ENCODE measurements at places on chromosomes 16 and 17.

- no peak for DNase-seq
These were observed 50.6 kb downstream of the NTN1 start for GRCh38 chr17:9071811-9072498.

DNA sequence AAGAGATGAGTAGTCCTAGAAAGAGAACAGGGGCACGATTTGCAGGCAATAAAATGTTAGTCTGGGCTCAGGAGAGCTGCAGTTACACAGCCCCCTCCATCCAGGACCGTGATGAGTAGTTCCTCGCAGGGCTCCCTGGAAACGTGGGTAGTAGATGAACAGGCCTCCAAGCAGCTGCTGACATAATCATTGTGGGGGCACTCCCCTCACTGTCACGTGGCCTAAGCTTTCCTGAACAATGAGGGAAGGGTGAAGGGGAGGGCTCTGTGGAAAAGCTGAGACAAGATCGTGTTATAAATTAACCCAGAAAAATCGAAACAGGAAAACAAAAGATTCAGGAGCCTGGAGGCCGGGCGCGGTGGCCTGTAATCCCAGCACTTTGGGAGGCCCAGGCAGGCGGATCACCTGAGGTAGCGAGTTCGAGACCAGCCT, 1.3 kb upstream of the PER1 start:
- no peak for DNase-seq

DNA sequence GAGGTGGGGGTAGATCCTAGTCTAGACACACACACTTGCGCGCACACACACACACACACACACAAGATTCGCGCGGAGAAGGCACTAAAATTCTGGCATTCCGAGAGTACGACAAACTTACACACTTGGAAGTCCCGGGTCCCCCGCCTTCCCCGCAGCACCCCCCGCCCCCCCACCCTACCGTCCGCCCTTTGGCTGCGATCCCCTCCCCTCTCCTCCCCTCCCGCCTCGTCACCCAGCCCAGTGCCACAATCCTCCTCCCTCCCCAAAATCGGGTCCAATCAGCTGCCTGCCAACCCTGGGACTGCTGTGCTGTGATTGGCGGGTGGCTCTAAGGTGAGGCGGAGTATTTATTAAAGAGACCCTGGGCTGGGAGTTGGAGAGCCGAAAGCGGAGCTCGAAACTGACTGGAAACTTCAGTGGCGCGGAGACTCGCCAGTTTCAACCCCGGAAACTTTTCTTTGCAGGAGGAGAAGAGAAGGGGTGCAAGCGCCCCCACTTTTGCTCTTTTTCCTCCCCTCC, at the start of gene SOX9:
TSS of gene SOX9 (plus strand) at position 379 of the 522 bp plus-strand sequence. CDS start 372 bp downstream, outside the sequence.
- no peak for DNase-seq

- no peak for DNase-seq
These were observed 28.0 kb downstream of the CUEDC1 start for GRCh38 chr17:57927048-57927723.

GRCh38 chr16:89303617-89304016, 86.1 kb downstream of the ZNF778 start:
- DNase-seq = no peak

DNA sequence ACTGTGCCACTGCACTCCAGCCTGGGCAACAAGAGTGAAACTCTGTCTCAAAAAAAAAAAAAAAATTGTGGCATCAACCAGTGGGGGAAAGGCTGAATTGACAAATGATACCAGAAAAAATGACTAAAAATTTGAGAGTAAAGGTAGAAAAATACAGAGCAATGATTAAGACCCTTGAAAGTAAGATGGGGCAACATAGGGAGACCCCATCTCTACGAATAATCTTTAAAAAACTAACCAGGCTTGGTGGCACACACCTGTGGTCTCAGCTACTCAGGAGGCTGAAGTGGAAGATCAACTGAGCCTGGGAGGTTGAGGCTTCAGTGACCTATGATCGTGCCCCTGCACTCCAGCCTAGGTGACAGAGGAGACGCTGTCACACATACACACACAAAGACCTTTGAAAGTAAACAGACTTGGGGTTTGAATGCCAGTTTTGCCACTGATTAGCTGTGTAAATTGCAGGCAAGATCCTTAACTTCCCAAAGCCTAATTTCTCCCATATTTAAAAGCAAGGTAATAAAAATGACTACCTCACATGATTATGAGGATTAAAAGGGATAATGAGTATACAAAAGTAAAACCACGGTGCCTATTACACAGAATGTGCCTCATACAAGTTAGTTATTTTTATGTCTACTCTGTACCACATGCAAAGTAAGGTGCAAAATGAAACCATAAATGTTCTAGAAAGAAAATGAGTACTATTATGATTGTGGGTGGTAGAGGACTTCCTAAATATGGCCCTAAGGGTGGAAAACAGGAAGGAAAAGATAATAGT, 21.7 kb upstream of the PAFAH1B1 start:
- no peak for DNase-seq

DNA sequence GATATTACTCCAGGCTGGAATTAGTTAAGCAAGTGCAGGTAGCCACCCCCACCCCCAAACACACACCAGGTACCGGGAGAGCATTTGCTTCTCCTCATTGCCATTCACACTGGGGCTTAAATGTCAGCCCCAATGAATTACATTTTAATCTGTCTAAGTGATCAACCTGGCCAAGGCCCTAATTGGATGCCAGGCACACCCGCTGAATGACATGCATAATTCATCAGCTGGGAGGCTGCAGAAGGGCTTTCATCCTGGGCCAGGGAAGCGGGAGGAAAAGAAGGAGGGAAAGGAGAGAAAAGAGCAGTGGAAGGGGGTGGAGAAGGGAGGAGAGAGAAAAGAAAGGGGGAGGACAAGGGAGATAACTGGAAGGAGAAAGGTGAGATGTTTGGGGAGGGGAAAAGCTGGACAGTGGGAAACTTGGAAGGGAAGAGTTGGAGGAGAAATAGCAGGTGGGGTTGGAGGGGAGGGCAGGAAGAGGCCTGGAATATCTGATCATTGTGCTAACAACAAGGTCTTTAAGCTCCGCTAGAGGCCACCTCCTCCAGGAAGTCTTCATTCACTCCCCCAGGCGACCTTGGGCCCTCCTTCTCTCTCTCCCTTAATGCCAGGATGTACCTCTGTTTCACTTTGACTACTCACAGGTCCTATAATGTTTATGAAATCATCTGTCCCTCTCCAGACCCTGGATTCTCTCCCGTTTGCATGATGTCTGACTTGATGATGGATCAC, 40.1 kb upstream of the CES5A start:
- DNase-seq = no peak

- no peak for DNase-seq
These were observed 19.0 kb upstream of the SMG8 start for GRCh38 chr17:59190806-59191205.

GRCh38 chr17:41267711-41268110, 2.5 kb downstream of the KRTAP9-6 start:
- no peak for DNase-seq

GRCh38 chr17:57535249-57535966, 209.7 kb downstream of the CCDC182 start:
- DNase-seq = no peak

DNA sequence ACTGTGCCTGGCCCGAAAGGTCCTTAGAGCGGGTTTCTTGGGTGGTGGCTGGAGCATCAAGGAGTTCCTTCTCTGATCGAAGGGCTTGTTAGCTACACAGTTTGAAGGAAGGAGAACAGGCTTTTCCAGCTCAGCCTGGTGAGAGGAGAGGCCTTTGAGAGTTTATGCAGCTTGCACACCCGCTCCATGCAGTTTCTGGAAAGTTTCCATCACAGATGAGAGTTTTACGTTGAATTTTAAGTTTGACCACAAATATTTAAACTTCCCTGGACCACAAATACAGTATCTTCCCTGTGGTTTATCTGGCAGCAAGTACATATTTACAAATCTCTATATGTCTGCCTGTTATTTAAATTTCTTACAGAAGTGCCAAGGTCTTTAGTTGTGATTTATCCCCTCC, 56.8 kb downstream of the HIC1 start:
- no peak for DNase-seq

DNA sequence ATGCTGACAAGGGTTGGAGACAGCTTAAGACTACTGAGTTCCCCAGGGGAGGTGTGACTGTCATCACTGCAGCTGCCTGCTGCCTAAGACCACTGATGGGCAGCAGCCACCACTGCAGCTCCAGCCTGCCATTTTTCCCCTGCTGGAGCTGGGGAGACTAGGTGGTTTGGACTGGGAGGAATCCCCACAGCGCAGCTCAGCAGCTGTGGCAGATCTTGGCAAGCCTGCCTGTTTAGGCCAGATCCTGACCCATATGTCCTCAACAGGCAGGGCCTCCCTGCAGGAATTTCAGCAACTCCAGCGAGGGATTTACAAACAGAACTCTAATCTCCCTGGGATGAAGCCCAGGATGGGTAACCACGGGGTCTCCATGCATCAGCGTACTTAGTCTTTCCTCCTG, 356.4 kb upstream of the TOM1L1 start:
- no peak for DNase-seq

DNA sequence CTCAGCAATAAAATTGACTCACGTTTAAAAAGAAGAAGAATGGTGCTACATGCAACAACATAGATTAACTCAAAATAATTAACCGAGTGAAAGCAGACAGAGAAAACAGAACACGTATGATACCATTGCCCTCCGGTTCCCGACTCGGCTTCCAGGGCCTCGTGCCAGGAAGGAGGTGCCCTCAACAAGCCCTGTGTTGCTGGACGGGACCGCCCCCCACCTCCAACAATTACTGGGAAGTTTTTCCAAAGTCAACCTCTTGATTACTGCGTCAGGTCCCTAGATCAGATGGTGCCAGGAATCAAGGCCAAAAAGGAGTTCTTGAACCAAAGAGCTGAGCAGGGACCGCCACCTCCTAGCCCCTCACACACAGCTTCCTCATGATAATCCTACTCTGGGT, 20.4 kb downstream of the DNAH17 start:
- DNase-seq = no peak

- DNase-seq = no peak
These were observed 87.2 kb downstream of the TBC1D16 start for GRCh38 chr17:79948406-79948944.

- DNase-seq = peak; percentile 81
These were observed 12.7 kb upstream of the ALDOA start for GRCh38 chr16:30052671-30053372.

DNA sequence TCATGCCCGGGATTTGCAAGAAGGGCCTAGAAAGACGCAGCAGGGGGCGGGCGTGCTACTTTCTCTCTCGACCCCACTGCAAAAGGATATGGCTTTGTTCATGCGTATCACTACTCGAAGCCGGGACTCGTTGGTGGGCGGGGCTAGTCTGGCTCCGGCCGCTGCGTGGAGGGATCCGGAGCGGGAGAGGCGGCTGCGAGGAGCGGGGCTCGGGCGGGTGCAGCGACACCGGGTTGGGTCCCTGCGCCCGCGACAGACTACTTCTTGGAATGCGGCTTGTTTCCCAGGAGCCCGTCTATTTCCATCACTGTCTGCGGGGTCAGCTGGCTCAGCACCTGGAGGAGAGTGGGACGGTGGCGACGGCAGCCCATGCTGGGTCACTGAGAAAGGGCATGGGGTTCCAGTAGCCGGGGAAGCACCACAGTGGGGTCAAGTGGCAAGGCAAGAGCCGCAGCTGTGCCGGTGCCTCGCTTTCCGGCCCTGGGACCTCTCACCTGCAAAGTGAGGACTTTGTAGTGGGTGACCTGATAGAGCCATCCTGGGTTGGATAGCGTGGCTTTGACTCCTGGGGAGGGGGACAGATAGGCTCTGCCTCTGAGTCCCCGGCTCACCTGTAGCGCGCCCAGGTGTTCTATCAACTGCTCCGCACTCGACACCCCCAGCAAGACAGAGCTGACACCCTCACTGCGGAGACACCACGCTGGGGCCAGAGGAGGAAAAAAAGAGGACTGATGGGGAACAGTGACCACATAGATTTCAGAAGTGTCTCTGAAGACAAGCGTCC, 6.6 kb downstream of the KCNAB3 start:
- peak; percentile 71 for DNase-seq

DNA sequence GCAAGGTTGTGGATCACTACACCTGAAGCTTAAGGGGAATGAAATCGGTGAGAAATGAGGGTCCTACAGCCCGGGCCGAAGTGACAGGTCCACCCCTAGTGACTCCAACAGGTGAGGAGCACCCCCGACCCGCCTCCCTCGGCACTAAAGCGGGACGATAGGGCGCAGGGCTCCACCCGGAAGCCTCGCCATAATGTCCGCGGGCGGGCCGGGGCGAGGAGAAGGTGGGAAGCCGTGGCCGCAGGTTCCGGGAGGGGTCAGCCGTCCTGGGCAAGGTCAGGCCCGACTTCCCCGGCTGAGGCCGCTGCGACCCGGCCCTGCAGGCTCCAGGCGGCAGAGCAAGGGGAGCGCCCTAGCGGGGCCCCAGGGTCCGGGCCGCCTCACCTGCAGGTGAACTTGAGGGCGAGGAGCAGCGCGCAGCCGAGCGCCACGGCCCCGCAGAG, 543 bp downstream of the TXNDC11 start:
- DNase-seq = peak; percentile 17

DNA sequence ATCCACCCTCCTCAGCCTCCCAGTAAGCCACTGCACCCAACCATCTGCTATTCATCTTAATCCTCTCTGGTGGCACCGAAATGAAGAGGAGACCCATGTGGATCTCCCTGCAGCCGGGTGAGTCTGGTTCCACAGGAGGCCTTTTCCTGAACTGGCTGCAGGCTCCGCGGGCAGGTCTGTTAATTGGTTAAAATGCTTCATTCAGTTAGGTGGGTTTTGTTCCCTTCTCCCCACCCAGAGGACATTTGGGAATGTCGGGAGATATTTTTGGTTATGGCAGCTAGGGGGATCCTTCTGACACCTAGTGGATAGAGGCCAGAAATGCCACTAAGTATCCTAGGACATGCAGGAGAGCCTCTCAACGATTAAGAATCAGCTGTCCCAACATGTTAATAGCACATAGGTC, 16.7 kb downstream of the C16orf54 start:
- DNase-seq = no peak

GRCh38 chr17:17413821-17414220, 63.0 kb upstream of the MED9 start:
- no peak for DNase-seq

DNA sequence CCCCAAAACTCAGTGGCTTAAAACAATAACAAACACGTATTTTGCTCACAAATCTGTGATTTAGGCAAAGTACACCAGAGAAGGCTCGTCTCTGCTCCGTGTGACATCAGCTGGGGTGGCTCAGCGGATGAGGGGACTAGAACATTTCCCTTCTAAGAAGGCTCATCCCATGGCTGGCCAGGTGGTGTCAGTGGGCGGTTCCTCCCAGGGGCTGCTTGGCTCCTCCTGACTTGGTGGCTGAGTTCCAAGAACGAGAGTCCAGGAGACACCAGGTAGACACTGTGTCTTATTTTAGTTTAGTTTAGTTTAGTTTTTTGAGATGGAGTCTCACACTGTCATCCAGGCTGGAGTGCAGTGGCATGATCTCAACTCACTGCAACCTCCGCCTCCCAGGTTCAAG, 5.6 kb upstream of the CHMP6 start:
- no peak for DNase-seq

DNA sequence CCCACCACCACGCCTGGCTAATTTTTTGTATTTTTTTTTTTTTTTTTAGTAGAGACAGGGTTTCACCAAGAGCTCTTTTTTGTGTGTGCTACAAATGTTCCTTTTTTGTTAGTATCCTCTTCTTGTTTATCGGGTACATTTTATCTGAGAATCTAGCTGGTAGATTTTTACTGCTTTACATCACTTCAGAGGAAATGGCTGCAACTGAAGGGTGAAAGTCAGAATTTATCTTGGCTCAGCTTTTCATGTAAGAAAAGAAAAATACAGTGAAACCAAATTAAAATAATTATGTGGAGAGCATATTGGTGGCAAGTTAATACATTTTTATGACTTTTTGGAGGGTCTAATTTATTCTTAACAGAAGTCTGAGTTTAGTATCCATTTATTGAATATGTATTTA, 26.0 kb downstream of the CBFB start:
- DNase-seq = no peak

- DNase-seq = no peak
These were observed 1.5 kb upstream of the GPRC5C start for GRCh38 chr17:74430385-74430705.
